ENCODE measurements at places on chromosomes 4 and X.

DNA sequence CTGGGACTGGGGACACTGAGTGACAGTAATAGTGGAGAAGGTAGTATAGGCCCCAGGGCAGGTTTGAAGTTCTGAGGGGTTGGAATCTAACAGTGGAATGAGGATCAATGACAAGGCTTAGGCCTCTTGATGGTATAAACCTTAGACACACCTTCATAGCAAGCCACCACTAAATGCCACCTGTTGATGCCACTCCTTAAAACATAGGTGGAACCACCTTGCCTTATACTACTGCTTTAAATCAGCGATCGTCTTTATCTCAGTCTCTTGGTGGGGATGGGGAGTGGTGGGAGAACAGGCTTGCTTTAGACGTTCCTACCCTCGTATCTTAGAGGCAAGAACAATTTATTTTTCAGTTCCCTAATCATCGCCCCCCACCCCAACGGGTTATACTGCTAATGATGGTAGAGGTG lies 1.2 kb downstream of the RAB33B start:
- DNase-seq, result no peak

- no peak for DNase-seq
These were observed at the start of gene TXK for GRCh38 chr4:48134081-48134480. TXK (minus strand) TSS chr4:48134250; CDS start chr4:48134170, 80 bp downstream.

- no peak for DNase-seq
These were observed 37.6 kb downstream of the GLUD2 start for GRCh38 chrX:121084903-121085611.

DNA sequence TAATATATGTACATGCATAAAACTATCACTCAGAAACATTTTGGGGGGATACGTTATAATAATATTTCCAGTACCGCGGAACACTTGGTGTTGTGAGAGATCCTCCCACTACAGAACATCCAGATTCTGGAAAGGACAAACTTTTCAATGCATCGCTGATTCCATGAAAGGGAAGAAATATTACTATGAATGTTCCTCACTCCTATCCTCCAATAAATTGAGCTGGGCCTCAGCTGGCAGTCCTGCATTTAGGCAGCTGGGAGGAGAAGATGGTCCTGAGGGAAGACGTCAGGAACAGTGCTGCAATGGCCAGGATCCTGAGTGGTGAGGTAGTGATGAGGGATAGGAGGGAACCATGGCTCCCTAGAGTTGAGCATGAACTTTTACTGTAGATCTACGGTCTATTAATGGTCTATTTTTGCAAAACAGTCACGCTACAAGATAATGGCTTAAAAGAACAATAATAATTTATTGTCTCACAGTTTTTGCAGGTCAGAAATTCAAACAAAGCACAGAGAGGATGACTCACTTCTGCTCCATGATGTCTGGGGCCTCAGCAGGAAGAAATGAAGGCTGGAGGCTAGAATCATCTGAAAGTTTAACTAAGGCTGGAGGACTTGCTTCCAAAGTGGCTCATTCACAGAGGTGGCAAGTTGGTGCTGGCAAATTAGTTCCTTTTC lies 538.1 kb downstream of the STIM2 start:
- no peak for DNase-seq

- no peak for DNase-seq
These were observed 115.7 kb upstream of the FAT1 start for GRCh38 chr4:186839122-186840037.

DNA sequence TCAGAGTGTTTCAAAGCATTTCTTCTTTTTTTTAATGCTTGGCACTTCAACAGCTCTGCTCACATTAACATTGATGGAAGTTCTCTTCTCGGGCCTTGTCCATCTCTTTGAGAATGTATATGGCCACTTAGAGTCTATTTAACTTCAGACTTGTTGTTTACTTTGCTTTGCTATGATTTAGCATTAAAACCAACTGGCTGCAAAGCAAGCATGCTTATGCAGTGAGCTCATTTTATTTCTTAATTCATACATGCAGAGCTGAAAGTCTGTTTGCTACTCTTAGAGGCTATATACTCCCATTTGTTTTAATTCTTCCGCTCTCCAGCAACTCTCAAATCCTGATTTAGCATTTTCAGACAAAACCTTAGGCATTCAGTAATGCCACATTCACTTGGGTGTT lies 107.6 kb upstream of the PACRGL start:
- DNase-seq, result no peak

DNA sequence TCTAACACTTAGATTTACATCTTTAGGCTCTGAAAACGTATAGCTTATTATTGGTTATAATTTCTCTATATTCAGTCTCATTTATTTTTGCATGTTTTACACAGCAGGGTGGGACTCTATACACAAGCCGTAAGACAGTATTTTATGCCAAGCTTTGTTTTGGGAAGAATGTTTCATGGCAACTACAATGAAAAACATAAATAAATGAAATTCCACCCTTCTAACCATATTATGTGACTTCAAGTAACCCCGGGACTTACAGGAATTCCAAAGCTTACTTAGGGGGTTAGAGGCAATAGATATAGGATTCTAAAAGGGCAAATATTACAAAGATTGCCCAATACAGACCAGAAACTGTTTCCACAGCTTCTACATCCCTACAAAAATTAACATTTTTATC lies 370.9 kb downstream of the PRR32 start:
- no peak for DNase-seq

DNA sequence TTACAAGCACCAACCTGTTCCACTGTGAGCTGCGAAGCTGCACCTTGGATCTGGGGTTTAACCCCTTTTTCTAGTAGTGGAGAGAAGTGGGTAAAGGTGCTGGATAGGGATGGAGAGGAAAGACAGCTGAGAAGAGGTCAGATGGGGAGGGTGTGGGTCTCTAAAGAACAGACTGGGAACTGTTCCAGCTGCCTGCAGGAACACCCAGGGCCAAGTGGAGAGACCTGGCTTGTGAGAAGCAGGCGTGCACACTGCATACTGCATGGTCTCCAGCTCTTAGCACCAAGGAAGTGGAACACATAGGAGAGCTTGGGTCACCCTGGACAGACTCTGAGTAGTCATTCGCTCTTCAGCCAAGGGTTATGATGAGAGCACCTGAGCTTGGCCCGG lies 16.1 kb downstream of the BCOR start:
- no peak for DNase-seq

DNA sequence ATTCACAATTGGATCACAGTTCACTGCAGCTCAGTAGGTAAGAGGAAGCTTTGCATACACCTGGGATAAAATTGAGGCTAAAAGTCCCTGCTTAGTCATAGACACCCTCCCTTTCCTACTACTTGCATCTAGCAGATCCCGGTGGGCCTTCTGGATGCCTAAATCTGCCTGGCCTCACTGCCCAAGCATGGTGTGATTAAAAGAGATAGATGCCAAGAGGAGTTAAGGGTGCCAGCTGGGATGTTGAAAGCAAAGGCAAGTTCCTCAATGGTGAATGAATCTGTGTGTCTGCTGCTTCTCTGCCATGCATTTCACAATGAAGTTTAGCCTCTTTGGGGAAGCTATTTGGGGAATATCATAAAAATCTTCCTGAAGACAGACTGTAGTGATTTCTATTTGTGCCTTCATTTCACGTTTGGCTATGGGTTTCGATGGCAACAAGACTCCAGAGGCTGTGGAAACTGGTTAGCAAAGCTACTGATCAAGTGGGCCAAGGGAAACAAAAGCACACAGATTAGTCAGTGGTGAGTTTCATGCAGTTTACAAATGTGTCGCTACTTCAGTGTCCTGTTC lies 534.0 kb downstream of the ANKRD50 start:
- no peak for DNase-seq

- no peak for DNase-seq
These were observed 192.3 kb upstream of the ANKRD50 start for GRCh38 chr4:124904723-124905388.

GRCh38 chr4:125938541-125938940 lies 623.8 kb downstream of the FAT4 start:
- DNase-seq, result no peak

DNA sequence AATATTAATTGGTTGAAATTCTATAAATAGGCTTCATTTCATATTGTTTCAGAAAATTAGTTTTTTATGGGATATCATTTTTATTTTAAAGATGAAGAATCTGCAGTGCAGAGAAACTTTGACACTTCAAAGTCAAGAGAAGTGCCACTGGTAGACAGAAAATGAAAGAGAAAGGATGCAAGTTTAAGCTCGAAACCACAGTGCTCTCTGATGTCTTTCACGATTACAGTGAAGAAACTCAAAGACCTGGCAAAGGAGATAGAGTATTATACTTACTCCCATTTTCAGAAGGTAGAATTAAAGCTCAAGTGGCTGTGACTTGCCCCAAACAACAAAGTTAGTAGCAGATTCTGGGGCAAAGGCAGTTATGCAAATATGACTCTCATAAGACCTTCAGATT lies 745.4 kb downstream of the TECRL start:
- DNase-seq, result no peak

DNA sequence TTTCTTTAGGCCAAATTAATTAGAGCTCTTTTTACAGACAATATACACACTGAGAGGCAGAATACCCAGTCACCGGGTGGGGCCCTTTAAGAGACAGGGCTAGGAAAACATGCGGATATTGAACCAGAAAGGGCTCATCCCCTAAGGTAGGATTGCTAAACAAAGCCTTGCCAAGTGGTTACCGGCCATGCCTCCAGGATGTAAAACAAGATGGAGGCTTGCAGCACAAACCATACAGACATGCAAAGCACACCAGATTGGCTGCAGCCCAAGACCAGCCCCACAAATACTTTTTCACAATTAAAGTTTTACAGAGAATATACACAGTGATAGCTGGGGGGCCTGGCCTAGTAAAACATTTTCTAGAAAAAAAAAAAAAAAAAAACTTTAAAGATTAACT lies 210.0 kb downstream of the KLHL4 start:
- no peak for DNase-seq

DNA sequence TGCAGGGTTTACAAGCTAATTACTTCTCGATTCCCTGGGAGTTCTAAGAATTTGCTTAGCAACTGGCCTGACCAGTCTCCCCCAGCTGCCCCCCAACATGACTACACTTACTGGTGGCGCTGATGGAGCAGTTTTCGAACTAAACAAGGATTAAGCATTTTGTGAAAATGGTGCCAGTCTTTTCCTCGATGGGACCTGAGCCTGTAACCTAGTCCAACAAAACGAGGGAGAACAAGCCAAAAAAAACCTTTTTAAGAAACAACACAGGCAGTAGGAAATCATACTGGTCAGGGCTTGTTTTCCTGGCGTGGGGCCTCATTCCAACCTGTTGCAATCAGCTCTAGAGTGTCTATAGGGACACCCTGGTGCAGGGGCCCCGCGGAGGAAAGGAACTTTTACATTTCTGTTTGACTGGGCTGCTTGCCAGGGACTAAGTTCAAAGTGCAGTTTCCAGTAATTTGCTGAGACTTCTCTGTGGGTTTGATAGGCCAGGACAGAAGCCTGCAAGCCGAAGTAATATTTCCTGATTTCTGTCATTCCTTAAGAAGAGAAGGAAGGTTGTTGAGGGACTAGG lies 158.7 kb downstream of the SPRY1 start:
- no peak for DNase-seq

- DNase-seq, result no peak
These were observed 568.0 kb downstream of the PDHA2 start for GRCh38 chr4:96407738-96408463.

- no peak for DNase-seq
These were observed 90.1 kb downstream of the CLCN4 start for GRCh38 chrX:10246846-10247245.

- DNase-seq, result no peak
These were observed 50.0 kb downstream of the KDM6A start for GRCh38 chrX:44922980-44923379.

DNA sequence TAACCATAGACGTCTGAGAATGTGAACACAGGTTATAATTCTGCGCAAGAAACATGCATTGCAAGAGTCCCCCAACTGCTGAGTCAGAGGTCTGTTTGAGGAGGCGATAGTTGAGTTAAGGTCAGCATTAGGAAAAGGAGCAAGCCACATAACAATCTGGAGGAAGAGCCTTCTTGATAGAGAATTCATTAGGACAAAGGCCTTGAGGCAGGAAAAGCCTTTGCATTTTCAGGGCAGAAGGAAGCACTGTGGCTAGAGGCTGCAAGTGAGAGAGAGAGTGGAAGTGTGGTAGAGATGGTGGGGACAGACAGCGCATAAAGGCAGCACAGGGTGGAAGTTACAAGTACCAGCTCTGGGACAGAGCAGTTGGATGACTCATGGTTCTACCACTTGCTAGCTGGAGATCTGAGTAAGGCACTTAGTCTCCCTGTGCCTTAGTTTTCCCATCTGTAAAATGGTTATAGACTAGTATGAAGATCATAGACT lies 125.8 kb upstream of the LNX1 start:
- DNase-seq, result no peak

DNA sequence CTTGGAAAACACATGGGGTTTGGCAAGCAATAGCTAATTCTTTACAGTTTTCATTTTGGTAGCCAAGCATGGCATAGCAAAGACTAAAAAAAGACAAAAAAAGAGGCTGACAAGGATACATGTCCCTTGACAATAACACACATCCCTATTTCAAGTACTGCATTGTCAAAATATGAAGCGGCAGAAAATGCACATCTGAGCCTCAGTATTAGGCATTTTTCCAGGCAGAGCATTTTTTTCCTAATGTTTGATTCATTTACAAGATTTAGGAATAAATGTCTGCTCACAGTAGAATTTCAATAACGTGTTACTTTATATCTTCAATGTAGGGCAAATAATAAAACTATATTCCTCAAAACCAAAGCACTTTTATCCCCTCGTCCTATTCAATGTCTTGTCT lies 216.3 kb upstream of the PCDH18 start:
- no peak for DNase-seq

DNA sequence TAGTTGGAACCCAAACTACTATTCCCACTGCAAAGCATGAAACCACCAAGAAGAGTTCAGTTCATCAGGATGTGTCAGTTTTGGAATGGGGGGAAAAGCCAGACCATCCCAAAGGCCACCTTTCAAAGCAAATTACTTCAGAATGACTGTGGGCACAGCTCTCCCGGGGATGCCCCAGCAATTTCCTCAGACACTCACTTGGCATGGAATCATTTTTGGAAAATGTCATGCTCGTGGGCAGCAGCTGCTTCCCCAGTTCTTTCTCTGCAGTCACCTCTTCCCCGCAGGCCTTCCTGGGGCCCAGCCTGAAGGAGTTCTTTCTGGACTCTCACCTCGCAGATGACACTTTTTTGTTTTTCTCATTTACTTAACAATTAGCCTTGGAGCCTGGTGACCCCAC lies 350.3 kb downstream of the NR3C2 start:
- DNase-seq, result no peak
